Testis (tissue), 5 donors: ENCODE measurements at places on chromosomes 11 and 22. TPM values are rescaled to one million over a fixed set of nuclear protein-coding genes. Genes with fewer than 3 reads are reported as not detected.

Gene INSC
- total RNA-seq, result 2.2 TPM

Gene OR2AG1
- not detected for total RNA-seq

Gene PDXP
- 117 TPM for total RNA-seq

Gene UBQLNL
- total RNA-seq, result 38.7 TPM

Gene RAB36
- total RNA-seq, result 7.5 TPM

Gene MIOX
- 0.24 TPM for total RNA-seq

DNA sequence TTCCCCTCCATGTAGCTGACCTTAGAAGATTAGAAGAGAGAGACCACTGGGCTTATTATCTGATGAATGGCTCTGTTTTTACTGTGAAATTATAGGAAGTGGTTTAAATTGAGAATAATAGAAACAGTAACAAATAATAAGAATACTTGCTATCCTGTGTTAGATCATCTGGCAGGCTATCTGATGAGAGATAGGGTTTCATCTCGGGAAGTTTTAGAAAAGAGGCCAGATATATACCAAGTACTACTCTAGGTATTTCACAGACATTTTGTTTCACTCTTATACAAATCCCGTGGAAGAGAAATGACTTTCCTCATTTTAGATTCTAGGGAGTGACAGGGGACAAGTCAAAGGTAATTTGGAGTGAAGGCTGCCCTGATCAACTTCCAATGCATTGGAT, 198.4 kb downstream of the MAML2 start:
- H3K4me1 ChIP-seq, result no peaks in the 10 kb centered on the region
- no peak overlapping the region for H3K27ac ChIP-seq
- H3K36me3 ChIP-seq, result no peaks in the 10 kb centered on the region
- DNase-seq, result no peak

DNA sequence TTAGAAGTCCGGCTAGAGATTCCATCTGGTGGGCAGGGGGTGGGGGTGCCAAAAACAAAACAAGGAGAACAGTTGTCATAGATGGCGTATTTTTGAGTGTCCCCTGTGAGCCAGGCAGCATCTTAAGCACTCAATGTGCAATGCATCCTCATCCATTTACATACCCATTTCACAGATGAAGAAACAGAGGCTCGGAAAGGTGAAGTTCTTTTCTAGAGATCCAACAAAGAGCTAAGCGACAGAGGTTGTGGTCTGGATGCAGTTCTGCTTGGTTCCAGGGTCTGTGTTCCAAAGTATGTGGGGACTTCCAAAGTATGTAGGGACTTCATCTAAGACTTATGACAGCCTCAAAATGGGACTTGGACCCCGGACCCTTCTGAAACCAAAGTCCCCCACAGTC, 277.8 kb downstream of the MN1 start:
- H3K4me1 ChIP-seq, result peaks cover 8% of the 10 kb centered on the region
- no peaks in the 10 kb centered on the region for H3K36me3 ChIP-seq
- DNase-seq, result no peak
- H3K4me3 ChIP-seq, result no peak overlapping the region
- no peaks in the 10 kb centered on the region for H3K27me3 ChIP-seq

DNA sequence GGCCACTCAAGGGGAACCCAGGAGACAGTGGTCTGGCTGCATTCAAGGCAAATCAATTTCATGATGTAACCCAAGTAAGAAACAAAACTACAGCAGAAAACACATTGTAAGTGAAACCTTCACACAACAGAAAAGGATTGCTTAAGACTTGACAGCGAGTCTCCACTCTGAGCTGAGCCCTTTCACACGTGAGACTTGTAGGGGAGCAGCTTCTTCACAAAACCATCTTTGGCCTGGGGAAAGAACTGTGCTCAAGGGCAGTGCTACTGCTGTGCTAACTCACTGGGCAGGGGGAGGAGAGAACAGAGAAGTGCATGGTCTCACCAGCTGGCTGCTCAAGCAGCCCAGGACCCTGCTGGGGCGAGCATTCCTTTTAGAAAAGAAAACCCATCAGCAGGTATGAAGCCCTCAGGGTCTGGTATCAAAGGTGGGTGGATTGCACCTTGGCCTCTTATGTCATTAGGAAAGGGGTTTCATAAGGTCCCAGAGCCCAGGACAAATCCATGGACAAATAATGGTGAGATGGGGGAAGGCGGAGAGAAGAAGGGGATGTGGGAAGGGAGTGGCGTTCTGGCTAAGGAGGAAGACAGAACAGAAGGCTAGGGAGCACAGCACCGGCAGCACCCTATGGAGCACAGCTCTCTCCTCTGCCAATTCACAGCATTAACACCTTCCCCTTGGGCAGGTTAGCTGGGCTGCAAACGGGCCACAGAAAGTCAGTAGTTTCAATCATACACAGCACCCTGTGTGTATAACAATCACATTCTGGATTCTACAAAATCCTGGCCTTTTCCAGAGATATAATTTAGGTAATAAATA, 20.6 kb upstream of the RAPSN start:
- no peaks in the 10 kb centered on the region for H3K36me3 ChIP-seq
- peak overlapping the region; percentile 9 for H3K27ac ChIP-seq
- no peak for DNase-seq
- H3K27me3 ChIP-seq, result no peaks in the 10 kb centered on the region

GRCh38 chr11:2699531-2700414, at the start of gene KCNQ1OT1:
Gene KCNQ1OT1, minus strand, starts transcription at chr11:2699994.
- peaks cover 2% of the 10 kb centered on the region for H3K4me1 ChIP-seq
- DNase-seq, result peak; percentile 95
- peak within 1 kb of the TSS; percentile 73 for H3K4me3 ChIP-seq
- no peaks in the 10 kb centered on the region for H3K27me3 ChIP-seq

- peak; percentile 48 for DNase-seq
- H3K36me3 ChIP-seq, result no peaks in the 10 kb centered on the region
These were observed 759 bp downstream of the DESI1 start for GRCh38 chr22:41619979-41620588.

GRCh38 chr11:120182790-120183491, 27.9 kb upstream of the OAF start:
- H3K27ac ChIP-seq, result no peak overlapping the region
- H3K27me3 ChIP-seq, result no peaks in the 10 kb centered on the region
- H3K4me1 ChIP-seq, result peaks cover 29% of the 10 kb centered on the region
- DNase-seq, result peak; percentile 46

DNA sequence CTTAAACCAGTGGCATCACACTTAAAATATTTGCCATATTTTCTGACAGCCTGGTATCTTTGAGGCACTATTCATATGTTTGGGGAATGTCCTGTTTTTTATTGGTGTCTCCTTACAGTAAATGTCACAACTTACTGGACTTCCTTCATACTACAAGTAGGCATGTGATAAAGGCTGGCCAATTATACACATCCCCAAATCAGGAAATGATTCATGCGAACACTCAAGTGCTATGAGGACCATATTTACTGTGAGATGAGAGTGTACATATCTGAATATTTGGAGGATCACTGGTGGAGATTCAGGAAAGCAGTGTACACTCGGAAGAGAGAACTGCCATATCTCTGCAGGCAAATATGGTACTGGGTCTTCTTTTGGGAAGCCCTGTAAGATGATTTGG, 913.8 kb upstream of the CHORDC1 start:
- H3K36me3 ChIP-seq, result no peaks in the 10 kb centered on the region
- no peak overlapping the region for H3K27ac ChIP-seq
- no peak overlapping the region for H3K4me3 ChIP-seq

DNA sequence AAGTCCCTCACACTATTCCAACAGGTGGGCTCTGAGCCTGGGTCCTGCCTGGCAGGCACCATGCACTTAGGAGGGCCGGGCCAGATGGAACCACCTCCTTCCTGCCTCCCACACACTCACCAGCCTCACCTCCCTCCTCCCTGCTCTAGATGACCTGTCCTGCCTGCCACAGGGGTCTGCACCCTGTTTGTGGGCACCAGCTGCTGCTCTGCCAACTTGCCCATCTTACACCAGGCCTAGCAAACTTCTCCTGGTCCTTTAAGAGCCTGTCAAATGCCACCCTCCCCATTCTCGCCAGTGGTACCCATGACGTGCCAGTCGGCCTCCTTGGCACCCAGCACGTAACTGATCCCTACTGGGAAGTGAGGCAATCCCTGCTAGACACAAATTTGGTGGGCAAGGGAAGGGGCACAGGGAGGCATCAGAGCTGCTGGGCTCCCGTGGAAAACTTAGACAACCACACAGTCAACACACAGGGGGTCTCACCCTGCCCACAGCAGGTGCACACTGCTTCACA, 3.1 kb downstream of the MOB2 start:
- no peaks in the 10 kb centered on the region for H3K36me3 ChIP-seq
- H3K27ac ChIP-seq, result peak overlapping the region; percentile 76
- no peak for DNase-seq
- no peak overlapping the region for H3K4me3 ChIP-seq
- no peaks in the 10 kb centered on the region for H3K27me3 ChIP-seq
- H3K4me1 ChIP-seq, result peaks cover 48% of the 10 kb centered on the region

DNA sequence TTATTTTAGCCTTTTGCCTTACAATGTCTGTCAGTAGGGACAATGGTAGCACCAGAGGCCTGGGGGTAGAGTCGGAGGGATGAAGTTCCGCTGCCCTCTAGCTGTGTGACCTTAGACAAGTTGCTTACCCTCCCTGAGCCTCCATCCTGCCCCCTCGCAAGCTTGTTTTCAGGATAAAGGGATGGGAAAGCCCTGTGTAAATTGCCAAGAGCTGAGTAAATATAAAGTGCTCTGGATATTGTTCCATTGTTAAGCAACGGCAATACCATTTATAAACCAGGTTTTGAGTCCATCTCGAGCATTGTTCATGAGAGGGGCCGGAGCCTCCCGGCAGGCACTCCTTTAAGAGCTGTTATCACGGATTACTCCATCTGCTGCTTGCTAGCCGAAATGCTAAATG, 72.9 kb downstream of the ZBTB16 start:
- H3K4me1 ChIP-seq, result peaks cover 24% of the 10 kb centered on the region
- H3K27ac ChIP-seq, result no peak overlapping the region
- no peak for DNase-seq
- H3K27me3 ChIP-seq, result no peaks in the 10 kb centered on the region
